A549 treated with AZD2906 at 1 μM for 4 hours (cell line): ENCODE measurements at places on chromosomes 16 and 17. TPM values are rescaled to one million over a fixed set of nuclear protein-coding genes. Genes with fewer than 3 reads are reported as not detected.

Gene TERB1
- 0.05 TPM in 1 of 5 replicates, not detected in the others for total RNA-seq

Gene CDC6
- total RNA-seq = 43.9 to 55.4 TPM (median 47.2 TPM) in 5 replicates

Gene CXCL16
- 12.9 to 17.1 TPM (median 15.5 TPM) in 5 replicates for total RNA-seq

Gene KCNG4
- total RNA-seq = not detected in 5 replicates

Gene WNT9B
- total RNA-seq = 0.02 to 0.05 TPM in 2 of 5 replicates, not detected in the others

Gene ZNF469
- 6.2 to 7.5 TPM (median 7.0 TPM) in 5 replicates for total RNA-seq
